ENCODE measurements at places on chromosomes 5 and 9.
A peak's percentile ranks its signal among the peaks of the same experiment; 100 is the strongest.

DNA sequence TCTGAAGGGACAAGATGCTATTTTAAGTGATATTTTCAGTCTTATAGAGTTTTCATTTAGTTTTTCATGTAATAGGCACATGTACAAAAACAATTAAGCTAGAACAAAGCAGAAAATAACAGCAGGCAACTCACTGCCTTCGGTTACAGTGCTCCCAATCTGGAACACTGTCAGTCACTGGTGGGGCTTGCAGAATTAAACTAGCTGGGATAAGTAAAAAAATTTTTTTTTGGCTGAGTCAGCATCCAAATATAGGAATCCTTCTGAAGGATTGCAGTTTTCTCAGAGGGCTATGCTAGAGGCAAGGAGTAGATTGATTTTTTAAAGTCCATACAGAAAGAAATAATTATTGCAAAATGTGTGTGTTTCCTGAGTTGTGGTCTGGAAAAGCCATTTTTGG, 250.2 kb upstream of the RFX3 start:
- DNase-seq = no peak

GRCh38 chr5:144202726-144203125, 32.1 kb downstream of the KCTD16 start:
- no peak for DNase-seq

DNA sequence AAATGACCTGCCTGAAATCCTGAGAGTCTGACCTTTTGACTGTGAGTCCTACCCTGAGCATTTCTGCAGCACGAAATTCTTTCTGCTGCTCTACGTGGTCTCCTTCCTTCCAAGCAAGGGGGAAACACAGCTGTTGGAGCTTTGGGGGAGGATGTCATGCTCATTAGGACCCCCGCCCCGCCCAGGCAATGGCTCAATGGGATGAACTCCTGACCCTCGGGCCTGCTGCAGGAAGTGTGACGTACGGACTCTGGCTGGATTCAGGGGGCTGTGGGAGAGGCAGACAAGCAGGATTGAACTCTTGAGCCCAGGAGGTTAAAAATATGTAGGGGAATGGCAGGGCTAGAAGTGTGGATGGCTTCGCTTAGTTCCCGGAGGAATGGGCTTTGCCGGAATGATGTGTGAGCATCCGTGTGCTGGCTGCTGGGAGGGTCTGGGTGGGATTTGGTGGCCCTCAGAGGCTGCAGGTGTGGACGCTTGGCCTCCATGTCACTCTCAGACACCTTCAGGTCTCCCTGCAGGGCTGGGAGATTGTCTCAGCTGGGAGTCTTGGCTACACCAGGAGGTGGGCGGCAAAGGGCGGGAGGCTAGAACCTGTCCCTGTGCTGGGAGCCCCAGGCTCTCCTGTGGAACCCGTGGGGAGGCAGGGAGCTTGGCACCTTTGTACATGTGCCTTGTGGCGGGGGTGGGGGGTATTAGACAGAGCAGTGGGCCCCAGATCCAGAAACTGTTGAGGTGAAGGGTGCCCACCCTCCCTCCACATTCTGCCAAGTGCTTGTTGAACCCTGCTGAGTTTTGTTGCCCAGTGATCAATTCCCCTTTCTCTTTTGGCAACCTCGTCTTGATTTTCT, 26.3 kb downstream of the STC2 start:
- DNase-seq = no peak

GRCh38 chr5:135095871-135096270, 61.8 kb upstream of the PITX1 start:
- no peak for DNase-seq

DNA sequence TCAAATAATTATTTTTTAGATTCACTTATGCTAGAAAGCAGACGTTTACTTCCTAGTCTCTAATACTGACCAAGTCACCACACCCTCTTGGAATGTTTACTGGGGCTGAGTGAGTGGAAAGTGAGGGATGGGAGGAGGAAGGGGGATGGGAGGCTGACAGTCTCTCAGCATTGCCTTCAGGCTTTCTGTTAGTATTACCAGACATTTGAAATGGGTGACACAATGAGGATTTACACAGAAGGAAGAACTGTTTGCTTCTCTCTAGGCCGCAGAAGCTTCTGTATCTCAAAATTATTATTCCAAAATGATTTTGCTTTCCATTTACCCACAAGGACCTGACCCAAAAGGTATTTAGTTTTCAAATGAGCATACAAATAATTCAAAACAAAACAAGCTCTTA, 232.8 kb upstream of the ZNF608 start:
- DNase-seq = no peak

DNA sequence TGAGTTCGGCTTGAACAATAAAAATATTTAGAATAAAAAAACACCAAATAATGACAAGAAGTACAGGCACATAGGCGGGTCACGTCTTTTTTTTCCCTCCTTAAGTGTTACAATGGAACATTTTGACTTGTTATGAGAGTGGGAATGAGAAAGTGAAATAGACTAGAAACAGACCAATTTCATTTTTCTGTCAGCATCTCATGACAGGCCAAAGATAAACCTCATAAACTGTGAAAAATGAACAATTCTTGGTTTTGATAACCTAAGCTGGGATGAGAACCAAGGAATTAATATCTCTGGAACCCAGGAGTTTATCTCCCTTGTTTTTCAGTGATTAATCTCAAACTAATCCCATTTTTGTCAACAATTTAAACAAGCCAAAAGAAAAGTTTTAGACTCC, 299.5 kb downstream of the SLIT3 start:
- DNase-seq = no peak

DNA sequence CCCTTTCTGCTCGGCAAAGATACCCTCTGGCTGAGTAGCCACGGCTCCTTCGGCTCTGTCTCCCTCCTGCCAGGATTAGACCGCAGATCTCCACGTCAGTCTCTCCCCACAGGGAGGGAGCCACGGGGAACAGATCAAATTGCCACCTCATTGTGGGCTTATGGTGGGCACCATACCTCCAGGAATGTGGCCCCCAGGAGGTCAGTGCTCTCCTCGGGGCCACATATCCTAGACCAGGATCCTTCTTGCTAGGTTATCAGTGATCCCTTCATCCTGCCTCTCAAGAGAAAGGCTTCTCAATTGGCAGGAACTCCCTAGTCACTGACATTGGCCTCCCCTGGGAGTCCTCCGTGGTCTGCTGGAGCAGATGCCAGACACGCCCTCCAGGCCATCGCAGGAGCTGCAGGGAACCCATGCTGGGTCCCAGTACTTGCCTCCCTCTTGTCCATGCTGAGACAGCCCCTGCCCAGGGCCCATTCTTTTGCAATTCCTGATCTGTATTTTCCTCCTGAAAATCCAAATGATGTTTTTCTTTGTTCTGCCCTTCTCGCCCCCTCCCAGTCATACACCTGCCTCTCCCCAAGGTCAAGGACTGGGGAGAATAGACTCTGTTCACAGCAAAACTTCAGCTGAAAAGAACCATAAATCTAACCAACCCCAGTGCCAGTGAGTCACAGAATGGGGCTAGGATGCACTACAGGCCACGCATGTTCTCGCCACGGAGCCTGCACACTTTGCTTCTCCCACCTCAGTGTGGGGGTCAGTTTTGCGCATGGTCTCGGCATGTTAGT, 31.6 kb upstream of the ENHO start:
- no peak for DNase-seq

DNA sequence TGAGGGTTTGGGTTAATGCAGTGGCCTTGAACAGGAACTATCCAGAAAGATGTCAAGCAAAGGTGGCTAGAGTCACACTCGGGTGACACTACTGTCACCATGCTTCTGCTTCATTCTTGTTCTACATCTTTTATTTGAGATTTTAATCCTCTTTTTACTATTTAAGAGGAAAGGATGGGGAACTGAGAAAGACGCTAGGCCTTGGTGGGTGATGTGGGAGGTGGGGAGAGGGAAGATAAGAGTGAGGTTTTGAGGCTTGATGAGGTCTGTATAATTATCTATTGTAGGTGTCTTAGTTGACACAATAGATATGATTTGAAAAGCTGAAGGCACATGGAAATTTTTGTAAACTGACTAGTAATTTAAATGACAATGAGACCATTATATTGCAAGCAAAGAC, 3.5 kb upstream of the BASP1 start:
- no peak for DNase-seq

DNA sequence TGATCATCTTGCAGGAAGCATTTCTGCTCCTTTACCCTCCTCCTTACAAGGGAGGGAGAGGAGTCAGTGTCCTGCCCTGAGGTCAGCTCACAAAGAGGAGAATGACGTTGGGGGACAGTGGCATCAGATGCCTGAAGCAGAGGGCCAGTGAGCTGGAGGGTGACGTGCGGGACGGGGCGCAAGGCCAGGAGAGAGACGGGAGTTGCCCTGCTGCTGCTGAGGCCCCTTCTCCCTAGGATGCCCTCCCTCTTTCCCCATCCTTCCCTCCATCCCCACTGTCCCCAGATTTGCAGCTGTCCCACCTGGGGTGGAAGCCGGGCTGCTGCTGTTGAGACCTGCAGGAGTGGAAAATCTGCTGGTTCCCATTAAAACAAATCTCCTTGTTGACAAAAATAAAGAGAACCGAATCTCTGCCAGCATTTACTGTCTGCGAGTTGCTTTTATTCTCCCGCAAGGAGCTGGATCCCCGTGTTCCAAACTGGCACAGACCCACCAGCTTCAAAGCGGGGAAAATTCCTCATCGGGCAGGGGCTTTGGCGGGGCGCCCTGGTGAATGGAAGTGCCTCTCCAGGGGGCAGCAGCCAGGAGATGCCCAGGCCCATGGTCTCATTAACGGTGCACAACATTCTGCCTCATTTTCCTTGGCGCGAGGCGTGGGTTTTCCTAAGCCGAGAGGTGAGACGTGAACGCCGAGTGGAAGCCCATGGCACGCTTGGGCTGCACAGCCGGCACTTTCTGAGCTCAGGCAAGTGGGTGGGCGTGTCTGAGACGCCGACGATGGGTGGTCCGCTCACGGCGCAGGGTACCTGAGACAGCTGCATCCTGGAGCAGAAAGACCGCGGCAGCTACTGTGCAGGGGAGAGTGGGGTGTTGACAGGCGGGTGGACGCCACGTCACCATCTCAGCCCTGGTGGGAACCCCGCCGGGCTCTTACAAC, 13.9 kb upstream of the COL5A1 start:
- no peak for DNase-seq

GRCh38 chr9:99866398-99866797, 40.1 kb upstream of the STX17 start:
- no peak for DNase-seq

GRCh38 chr5:32261198-32261597, 51.5 kb downstream of the MTMR12 start:
- no peak for DNase-seq

- DNase-seq = peak; percentile 23
Measured at GRCh38 chr5:143086908-143087637, 316.4 kb downstream of the NR3C1 start.

DNA sequence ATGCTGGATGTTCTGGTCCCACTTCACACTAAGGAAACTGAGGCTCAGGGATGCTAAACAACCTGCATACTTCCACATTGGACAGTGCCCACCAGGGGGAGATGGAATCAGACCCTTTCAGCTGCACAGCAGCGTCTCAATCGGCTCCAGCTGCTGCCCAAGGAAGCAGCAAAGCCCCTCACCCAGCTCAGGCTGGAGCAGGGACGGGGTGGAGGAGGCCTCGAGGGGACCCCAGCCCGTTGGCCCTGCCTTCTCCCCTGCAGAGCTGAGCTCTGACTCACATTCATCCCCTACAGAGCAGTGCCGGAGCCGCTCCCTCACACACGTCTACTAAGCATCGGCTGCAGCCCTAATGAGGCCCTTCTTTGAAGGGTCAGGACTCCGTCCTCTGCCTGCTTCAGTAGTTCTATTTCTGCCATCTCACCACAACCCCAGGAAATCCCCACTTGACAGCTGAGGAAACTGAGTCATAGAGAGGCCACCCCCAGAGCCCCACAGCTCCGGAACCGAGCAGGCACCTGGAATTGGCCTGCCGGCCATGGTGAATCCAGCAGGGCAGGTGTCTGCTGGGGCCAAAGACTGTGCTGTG, 21.5 kb upstream of the SUSD3 start:
- no peak for DNase-seq

DNA sequence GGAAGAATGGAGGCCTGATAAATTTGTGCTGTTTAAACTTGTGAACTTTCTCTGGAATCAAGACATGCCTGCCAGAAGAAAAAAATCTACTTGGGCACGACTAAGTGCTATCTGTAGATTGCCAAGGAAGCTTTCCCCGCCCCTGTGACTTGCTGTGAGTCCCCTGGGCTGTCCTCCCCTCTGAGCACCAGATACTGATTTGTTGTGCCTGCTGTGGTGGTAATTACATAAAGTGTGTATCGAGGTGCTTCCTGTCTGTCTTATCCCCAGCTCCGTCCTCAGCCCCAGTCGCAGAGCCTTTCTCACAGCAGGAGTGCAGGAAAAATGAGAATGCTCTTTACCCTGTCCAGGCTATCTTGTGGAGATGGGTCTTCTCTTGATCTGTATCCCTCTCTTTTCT, 53.9 kb downstream of the TRIO start:
- no peak for DNase-seq

GRCh38 chr5:39013938-39014337, 60.3 kb downstream of the RICTOR start:
- no peak for DNase-seq

DNA sequence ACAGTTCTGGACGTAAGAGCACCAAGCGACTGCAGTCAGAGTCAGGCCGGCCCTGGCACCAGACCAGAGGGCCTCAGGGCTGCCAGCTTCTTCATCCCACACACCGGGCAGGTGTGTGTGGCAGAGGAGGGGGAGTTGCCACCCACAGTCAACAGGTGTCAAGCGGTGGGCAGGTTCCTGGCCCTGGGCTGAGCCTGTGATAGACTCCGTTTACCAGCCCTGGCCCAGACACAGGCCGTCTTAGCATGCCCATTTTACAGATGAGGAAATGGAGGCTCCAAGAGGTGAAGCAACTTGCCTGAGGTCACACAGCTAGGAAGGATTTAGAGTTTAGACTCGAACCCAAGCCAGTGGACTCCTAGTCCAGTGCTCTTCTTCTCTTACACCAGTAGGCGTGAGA, 71.8 kb downstream of the HMCN2 start:
- DNase-seq = no peak

DNA sequence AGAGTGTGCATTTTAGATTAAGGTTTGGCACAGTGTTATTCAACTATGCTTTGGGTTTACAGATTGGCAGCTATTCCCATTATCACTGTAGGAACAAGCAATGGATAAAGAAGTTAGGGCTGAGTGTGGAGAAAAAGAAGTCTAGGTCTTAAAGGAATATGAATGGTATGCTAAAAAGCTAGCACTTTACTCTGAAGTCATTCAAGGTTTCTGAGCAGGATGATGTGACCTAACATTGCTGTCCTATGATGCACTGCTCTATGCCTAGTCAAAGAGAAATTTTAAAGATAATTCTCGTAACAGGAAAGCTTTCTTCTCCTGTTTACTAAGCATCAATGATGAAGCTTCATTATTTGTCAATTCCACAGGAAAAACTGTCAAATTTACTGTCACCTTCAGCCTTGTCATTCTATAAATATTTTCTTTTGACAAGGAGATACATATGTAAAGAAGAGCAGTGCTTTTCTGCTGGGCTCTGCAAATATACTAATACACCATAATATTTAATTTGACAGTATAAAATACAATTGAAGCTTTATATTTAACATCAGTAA, 476.1 kb upstream of the PTPRD start:
- DNase-seq = no peak

DNA sequence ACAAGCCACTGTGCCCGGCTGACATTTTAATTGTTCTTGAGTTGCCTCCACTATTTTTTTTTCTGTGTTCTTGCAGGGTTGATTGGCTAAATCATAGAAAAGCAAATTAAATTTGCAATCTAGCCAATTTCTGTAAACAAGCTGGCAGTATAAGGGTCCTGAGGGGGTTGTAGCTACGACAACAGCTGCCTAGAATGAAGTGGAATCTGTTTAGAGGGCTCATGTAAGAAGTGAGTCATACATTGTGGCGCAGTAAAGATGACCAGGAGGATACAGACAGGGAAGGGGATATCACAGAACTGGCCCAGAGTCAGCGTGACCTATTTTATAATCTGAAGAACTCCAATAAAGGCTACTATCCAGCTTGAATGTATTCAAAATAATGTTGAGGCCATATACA, 82.2 kb upstream of the TLE1 start:
- DNase-seq = peak; percentile 47
